ENCODE measurements at places on chromosomes 7 and 10. TPM values are rescaled to one million over a fixed set of nuclear protein-coding genes. Genes with fewer than 3 reads are reported as not detected.

GRCh38 chr10:62912086-62912485 is 95.9 kb upstream of the EGR2 start:
- no peak for DNase-seq

- no peak for DNase-seq
Observed at GRCh38 chr10:955127-955819, 23.8 kb upstream of the LARP4B start.

DNA sequence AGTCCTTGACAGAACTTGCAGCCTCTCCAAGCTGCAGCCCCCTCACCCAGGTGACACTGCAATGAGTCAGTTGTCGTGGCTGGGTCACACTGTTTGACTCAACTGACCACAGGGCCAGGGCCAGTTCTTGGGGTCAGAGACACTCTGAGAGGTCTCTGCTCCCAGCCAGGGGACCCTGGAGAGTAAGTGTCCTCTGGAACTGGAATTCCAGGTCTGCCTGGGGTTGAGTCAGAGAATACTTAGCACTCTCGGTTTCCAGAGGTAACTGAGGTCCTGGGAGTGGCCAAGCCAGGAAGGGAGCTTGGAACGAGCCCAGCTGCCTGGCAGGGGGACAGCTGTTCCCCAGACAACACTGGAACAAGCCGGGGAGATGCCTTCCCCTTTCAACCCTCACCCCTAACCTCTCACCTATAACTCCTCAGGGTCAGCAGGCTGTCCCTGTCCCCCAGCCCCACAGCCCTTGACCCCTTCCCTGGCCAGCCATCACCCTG is 2.2 kb upstream of the MYL10 start:
- DNase-seq, result no peak

GRCh38 chr10:30847199-30847598 is 184.5 kb downstream of the ZNF438 start:
- no peak for DNase-seq

DNA sequence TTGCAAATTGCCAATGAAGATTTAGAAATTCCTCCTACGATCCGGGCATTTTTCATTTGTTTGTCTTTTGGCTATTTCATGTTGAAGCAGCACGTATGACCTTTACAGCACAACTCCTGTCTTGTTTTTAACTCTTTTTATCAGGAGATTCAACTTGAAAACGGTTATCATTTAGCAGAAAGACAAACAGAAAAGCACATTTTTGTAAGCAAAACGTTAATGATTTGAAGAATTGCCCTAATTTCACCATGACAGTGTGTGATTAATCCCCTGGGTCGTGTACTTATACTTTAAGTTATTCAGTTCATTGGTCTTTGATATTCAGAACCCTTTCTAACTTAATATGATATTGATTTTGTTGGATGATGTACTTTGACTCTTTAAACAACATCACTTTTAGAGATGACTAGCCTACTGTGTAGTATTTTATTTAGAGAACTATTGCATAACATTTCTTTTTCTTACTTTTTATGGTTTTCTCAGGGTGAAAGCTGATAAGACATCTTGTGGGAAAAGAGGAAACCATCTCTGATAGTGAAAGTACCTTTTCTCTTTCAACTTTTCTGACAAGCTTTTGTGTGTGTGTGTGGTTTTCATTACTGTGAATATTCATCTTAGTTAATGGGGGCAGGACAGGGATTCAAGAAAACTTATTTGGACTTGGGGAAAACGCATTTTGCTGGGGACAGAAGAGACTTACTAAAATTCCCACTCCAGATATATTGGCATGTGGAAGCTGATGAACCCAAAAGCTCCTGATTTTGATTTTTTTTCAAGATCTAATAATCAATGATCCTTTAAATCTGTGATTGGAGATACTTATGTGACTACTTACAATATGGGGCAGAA is 8.1 kb downstream of the HHEX start:
- no peak for DNase-seq

- no peak for DNase-seq
Observed at GRCh38 chr7:37893359-37893758, 23.3 kb downstream of the SFRP4 start.

The AGR3 gene
- not detected for total RNA-seq

- no peak for DNase-seq
Observed at GRCh38 chr7:99693427-99694200, 13.8 kb upstream of the CYP3A5 start.

The CALY gene
- total RNA-seq, result 4.7 TPM

- DNase-seq, result no peak
Observed at GRCh38 chr10:64416011-64416410, 894.8 kb downstream of the REEP3 start.

The SMO gene
- total RNA-seq, result 8.7 TPM

GRCh38 chr10:52228556-52228955 is 85.5 kb upstream of the DKK1 start:
- no peak for DNase-seq

GRCh38 chr7:83065714-83066113 is 97.0 kb downstream of the PCLO start:
- DNase-seq, result no peak

DNA sequence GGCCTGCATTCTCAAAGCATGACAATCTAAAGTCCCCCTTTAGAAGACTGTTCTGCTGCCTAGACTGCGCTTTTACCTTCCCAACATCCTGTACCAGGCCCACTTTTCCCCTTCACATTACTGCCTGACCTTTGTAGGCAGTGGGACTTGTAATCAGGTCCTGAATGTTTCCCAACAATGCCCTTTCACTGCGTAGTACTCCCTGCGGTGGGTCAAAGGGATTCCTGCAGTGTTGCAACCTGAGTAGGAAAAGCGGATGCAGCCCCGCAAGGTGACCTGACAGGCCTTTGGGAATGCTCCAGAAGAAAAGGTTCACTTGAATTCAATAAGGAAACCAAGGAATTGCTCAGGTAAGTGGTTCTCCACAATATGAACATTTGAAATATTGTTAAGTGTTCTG is 4.9 kb upstream of the TCAF1 start:
- DNase-seq, result no peak

GRCh38 chr10:79072041-79072441 is 3.3 kb downstream of the ZMIZ1 start:
- no peak for DNase-seq

DNA sequence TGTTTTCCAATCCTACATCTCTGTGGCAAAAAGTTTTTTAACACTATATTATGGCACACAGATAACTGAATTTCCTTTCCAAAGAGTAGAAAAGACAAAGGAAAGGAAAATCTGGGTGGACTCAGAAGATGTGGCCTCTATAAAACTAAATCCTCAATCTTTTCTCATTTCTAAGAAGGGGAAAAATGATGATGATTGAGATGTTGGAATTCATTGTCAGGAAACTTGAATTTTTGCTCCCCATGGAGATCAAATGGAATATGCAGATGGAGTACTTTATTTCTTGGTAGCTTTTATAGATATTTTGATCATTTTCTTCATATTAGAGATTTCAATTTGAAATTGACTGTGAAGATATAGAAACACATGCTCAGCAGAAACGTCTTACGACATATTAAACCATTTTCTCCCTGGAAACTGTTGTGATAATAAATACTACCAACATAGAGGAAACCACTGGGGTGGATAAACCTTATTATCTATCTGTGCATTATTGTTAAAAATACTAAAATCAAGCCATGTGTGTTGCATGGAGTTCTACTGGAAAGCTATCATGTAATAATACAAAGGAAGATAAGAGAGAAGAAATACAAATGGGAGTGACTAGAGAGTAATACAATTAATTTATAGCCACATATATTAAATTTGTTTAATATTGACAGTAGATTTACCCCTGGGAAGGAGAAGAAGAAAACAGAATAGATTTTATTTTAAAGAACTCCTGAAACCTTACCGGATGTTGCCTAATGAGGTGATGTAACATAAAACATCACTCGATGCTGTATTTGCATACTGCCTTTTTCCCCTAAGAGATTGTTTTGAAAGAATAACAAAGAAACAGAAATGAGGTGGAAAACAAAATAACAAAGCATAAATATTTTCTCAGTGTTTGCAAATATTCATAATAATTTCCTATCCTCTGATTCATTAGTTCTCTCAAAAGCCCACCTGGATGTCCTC is 931.2 kb upstream of the C7orf33 start:
- DNase-seq, result no peak

The PDK4 gene
- 11.7 TPM for total RNA-seq

- no peak for DNase-seq
Observed at GRCh38 chr10:73865459-73866442, 8.6 kb downstream of the CAMK2G start.

GRCh38 chr10:123782549-123782948 is 109.1 kb downstream of the CPXM2 start:
- DNase-seq, result no peak

DNA sequence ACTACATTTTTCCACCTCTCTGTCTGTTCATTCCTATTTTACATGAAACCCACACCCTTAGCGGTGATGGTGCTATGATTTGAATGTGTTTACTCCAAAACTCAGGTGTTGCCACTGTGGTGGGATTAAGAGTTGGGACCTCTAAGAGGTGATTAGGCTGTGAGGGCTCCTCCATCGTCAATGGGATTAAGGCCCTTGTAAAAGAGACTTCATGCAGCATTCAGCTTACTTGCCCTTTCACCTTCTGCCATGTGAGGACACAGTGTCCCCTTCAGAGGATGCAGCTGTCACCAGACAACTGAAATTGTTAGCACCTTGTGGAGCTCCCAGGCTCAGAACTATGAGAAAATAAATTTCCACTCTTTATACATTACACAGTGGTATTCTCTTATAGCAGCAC is 182.2 kb downstream of the NOC3L start:
- no peak for DNase-seq

The GIMAP1 gene
- total RNA-seq, result 0.94 TPM
